NCI-H226 (cell line): ENCODE measurements at places on chromosomes 11 and 22.

- no peak for DNase-seq
Observed at GRCh38 chr11:5846701-5847100, 5.0 kb upstream of the OR52E6 start.

DNA sequence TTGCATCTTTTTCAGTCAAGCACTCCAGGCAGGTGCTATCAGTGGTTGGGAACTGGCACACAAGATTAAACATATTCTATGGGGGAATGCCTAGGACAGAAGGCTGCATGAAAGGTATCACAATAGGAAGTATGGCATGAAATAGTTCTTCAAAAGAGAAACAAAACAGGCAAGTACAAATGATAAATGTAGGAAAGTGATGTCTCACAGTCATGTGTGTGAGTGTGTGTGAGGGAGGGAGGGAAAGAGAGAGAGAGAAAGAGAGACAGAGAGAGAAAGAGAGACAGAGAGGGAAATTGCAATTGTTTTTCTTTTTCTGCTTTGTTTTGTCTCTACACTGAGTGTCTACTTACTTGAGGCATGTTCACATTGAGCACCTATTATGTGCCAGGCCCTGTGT, 456.3 kb downstream of the MIAT start:
- DNase-seq: no peak

DNA sequence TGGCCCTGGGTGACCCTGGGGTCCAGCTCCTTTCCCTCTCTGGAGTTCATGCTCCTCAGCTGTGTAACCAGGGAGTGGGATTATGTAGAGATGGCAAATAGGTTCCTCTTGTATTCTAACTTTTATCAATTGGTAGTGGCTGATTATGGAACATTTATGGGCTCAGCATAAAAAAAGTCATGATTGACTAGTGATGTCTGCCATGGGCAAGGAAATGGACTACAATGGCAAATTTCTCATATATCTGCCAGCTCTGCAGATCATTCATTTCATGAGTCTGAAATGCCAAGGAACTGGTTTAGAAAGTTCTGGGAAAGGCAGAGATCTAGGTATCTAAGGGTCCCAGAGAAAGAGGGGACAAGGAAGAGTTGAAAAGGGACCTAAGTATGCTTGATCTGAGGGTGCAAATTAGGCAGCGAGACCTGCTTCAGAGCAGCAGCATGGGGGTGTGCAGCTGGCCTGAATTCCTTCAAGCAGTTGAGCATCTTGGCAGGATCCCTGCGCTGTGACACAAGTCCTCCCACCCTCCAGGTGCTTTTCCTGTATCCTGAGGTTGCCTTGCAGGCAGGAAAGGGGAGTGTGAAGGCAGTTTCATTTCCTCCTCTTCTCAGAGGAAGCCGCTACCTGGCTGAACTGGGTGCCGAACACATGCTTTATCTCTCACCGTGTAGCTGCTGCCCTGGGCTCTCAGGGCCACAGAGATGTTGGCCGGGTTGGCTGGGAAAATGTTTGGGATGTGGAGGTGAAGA, 10.4 kb downstream of the SLC15A3 start:
- DNase-seq: no peak

DNA sequence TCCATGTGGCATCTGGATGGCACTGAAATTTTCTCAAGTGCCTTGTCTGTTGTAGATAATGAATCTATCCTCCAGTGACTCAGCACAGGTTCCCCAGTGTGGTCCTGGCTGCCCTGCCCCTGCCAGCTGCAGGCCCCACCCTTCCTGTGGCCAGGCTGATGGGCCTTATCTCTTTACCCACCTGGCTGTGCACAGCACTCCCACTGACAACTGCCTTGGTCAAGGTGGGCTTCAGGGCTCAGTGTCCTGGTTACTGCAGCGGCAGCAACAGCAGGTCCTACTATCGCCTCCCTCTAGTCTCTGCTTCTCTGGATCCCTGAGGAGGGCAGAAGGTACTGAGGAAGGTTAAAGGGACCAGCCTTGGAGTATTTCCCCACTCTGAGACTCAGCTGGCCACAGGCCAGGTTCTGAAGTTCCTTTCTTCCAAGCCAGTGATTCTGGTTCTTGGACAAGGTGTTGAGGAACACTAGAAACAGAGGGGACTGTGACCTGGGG, 3.1 kb downstream of the HMBS start:
- no peak for DNase-seq

GRCh38 chr11:38672445-38672844, 2074.4 kb upstream of the RAG2 start:
- peak; percentile 33 for DNase-seq

GRCh38 chr11:135031205-135031989, 619.4 kb upstream of the B3GAT1 start:
- no peak for DNase-seq

DNA sequence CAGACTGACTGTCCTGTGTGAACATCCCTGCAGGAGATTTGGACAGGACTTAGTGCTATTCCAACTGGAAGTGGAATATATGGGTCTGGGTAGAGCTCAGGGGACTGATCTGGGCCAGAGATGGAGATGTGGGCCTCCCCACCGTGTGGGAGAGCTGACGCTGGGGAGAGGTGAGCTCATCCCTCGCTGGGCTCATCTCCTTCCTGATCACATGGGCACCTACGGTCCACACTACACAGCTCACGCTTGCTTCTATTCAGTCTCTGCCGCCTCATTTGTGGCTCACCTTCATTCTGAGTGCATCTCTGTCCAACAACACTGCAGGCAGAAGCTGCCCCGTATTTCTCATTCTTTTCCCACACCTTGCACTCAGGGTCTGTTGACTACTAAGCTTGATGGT, 16.6 kb upstream of the RAB1B start:
- no peak for DNase-seq

DNA sequence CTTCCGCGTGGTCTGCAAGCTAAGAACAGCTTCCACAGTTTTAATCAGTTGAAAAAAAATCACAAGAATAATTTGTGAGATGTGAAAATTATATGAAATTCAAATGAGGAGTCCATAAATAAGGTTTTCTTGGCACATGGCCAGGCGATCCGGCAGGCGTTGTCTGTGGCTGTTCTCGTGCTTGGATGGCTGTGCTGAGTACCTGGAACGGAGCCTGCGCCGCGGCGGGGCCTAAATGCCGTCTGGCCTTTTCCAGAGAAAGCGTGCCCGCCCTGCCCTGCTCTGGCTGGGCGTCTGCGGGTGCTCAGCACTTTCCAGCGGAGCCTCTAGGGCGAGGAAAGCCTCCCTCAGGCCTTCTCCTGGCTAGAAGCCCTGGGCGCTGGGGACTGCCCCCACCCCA, 41.8 kb downstream of the OSBPL5 start:
- no peak for DNase-seq

GRCh38 chr11:8234910-8235309, 28.8 kb downstream of the LMO1 start:
- DNase-seq: no peak

DNA sequence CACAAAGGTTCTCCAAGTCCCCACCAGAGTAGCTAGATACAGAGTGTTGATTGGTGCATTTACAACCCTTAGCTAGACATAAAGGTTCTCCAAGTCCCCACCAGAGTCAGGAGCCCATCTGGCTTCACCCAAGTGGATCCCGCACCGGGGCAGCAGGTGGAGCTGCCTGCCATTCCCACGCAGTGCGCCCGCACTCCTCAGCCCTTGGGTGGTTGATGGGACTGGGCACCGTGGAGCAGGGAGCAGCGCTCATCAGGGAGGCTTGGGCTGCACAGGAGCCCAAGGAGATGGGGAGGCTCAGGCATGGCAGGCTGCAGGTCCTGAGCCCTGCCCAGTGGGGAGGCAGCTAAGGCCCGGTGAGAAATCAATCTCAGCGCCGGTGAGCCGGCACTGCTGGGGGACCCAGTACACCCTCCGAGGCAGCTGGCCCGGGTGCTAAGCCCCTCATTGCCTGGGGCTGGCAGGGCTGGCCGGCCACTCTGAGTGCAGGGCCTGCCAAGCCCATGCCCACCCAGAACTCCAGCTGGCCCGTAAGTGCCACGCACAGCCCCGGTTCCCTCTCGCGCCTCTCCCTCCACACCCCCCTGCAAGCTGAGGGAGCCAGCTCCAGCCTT, 404.1 kb downstream of the METTL15 start:
- no peak for DNase-seq

GRCh38 chr11:22920939-22921565, 60.8 kb upstream of the CCDC179 start:
- DNase-seq: peak; percentile 24

DNA sequence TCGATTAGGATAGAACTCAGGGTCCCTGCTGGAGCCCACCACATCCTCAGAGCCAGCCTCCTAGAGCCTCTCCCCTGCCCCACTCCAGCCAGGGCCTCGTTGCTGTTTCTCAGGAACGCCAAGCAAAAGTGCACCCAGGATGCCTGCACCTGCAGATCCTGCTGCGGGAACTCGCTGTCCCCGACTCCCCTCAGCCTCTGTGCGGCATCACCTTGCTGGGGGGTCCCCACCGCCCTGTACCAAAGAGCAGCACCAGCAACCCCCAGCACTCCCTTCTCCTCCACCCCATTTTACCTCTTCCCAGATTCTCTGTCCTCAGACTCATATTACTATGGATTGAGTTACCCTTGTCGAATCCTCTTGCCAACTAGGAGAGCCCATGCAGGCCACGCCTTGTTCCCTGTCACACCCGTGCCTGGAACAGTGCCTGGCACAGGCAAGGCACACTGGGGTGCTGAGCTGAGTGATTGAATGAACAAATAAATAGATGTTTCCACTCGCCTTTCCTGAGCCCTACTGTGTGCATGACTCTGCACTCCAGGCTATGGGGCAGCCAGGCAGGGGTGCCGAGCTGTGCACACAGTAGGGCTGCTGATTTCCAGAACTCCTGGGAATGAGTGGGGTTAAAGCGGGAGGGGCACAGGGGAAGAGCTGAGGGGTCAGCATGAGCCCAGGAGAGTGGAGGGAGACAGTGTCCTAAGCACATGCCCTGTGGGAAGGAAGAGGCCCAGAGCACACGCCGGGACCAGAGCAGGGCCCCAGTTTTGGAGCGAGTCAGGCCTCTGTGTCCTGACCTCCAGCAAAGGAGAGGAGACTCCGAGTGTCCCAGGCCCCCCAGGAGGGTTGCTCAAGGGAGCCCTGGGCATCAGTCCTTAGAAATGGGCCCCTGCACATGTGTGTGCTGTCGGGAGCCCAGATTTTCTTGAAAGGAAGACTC, 44.3 kb downstream of the LINC01488 start:
- DNase-seq: no peak

GRCh38 chr22:25090225-25090890, 109.3 kb upstream of the CRYBB3 start:
- DNase-seq: no peak

DNA sequence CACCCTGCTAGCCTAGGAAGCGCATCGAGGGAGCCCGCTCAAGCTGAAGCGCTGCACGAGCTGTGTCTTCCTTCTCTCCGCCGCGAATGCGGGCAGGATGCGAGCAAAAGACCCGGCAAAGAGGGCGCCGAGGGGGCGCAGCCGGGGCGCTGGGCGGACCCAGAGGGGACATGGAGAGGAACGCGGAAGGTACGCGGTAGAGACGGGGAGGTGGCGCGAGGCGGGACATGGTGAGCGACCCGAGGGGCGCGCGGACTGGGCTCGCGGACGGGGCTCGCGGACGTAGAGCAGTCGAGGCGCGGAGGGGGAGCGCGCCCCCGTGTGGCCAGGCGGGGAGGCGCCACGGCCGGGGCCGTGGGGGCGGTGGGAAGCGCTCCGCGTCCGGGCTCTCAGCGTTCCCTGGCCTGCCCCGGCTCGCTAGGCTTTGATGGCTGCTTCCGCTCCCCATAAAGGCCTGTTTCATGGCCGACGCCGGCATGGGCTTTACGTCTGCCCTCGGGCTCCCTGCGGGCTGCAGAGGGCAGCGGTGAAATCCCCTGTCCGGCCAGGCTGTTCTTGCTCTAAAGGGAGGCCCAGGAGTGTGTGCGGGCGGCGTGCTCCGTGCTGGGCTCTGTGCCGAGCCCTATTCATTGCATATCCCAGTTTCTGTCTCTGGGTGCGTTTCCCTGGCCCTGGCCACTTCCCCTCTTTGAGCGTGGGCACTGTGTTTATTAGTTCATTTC, 31.2 kb upstream of the TRIM29 start:
- peak; percentile 51 for DNase-seq

DNA sequence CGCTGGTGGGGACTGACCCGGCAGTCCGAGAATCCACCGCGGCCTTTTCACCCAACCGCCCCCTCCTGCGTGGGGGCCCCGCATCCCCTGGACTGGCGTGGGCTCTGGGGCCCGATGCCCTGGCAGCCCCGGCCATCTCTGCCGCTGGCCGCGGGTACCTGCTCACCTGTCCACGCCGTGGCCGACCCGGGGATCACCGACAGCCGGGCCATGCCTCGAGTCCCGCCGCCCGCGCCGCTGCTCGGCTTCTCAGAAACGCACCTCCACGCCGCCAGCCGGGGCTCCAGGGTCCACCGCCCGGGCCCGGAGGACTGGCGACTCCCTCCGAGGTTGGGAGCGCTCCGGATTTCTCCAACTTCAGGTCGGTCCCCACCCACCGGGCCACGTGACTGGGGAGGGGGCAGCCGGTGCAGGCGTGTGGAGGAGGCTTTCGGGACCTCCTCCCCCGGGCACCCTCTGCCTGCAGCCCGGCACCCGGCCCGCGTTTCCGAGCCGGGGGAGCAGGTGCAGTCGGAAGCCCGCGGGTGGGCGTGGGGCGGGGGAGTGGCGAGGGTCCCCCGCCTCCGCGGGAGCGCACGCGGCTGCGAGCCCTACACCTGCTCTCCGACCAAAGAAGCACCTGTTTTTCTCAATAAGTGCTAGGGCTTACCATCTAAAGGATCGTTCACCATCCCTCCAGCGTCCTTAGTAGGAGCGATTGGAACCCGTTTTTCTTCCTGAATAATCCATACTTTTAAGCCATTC, 554 bp upstream of the NRIP3 start:
- no peak for DNase-seq

GRCh38 chr22:41198027-41198580, 7.0 kb upstream of the L3MBTL2 start:
- no peak for DNase-seq

DNA sequence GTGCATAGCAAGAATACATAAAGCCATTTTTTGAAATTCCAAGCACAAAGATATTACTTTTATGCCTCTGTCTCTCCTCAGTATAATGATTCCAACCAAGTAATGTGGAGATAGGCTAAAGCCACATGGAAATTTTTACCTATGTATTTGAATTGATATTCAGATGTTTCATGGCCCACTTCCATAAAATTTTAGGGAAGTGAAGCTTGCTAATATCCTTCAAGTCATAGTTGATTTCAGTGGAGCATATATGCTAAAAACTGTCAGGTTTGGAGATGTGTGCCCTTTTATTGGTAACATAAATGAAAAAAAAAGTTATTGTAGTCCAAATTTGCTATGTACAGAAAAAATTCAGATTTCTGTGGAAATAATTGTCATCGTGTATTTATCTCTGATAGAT, 12.3 kb downstream of the MS4A4E start:
- no peak for DNase-seq

- DNase-seq: no peak
Observed at GRCh38 chr11:70522593-70523311, 124.4 kb downstream of the CTTN start.

DNA sequence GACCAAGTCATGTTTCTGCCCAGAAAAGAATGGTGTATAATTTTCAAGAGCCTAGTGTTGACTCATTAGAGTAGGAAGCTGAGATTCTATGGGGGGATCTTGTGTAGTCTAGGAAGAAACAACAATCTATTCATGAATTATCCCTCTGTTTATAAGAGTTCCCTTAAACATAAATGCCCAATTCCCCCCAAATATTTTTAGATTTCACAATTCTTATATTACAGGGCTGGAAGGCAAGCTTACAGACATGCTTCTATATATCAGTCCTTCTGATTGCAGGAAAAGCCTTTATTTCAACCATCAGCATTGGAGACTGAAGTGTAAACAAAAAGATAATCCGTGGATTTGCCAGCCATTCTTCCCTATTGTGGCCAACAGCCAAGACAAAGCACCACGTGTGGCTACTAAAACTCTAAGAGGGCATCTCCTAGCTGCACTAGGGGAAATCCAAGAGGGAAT, 71.4 kb downstream of the NAT10 start:
- no peak for DNase-seq

GRCh38 chr11:8477680-8478079, 116.3 kb downstream of the STK33 start:
- no peak for DNase-seq
